ENCODE measurements at places on chromosomes 6 and 20.
A peak's percentile ranks its signal among the peaks of the same experiment; 100 is the strongest.

- DNase-seq = peak; percentile 5
Measured at GRCh38 chr20:6575912-6576401, 191.5 kb upstream of the BMP2 start.

DNA sequence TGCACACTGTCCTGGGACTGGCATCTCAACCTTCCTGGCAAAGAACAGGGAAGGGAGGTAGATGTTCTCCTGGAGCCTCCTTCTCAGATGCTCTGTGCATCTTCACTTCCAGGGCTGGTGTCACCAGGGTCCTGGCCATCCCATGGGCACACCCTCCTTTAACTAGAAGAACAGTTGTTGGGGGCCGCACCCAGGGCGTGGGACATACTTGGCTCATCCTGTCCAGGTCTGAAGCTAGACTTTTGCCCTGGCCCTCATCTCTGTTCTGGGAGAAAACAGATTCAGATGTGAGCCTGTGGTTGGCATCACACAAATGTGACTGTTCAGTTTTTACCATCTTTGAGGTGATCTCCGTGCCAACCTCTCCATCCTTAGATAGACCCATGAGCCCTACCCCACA, 41.6 kb downstream of the FOXC1 start:
- no peak for DNase-seq

DNA sequence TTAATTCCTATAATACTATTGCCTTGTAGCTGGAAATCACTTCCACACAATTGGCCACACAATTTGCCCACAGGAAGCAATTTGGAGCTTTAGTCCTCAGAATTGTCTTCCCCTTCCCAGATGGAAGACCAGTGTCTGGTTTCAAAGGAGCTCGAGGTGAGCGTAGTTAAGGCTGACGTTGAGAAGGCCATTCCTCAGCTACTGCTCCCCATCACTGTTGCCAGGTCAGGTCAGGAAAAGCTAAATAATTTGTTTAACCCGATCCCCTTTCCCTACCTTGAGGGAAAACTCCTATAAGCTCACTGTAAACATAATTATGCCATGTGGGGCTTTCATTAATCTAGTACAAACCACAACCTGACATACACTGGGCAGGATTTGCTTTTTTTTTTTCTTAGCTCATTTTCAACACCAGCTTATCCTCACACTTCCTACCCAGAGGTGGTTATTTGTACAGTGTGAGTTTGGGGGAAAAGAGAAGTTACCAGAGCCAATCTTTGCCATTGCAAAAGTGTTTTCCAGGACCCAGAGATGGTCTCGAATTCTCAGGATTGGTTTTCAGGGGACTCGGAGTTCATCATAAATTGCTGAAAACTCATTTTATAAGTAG, 242.7 kb downstream of the CLIC5 start:
- no peak for DNase-seq

GRCh38 chr20:23995905-23996666, 7.5 kb upstream of the GGTLC1 start:
- peak; percentile 35 for DNase-seq

- no peak for DNase-seq
Measured at GRCh38 chr6:127933852-127934840, 33.3 kb upstream of the THEMIS start.

DNA sequence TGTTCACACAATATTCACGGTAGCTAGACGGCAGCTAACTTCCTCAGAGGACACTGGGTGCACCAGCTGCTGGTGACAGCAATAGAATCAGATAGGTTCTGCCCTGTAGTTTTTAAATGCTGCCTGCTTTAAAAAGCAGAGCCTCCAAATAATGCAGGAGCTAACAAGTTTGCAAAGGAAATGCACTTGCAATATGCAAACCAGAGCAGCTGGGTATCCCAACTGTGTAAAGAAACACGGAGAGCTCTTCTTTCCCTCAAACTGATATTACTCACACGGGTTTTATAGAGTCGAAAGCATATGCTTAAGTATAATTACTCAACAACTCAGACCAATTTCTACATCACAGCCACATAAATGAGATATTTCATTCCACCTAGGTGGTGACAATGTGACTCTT, 432.7 kb downstream of the TFAP2A start:
- no peak for DNase-seq

DNA sequence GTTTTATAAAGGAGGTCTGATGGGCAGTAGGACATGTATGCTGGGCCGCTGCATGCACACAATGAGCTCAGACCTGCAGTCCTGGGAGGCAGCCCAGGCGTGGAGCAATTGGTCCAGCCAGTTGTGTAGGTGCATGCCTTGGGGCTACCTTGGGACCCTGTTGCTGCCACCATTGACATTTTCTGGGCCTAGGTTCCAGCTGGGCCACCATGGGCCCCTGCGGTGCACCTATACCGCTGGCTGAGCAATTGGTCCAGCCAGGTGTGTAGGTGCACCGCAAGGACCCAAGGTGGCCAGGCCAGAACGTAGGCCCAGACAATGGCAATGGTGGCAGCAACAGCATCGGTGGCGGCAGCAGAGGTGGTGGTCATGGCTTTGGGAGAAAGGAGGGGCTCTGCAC, 143.9 kb downstream of the PXDC1 start:
- DNase-seq = no peak

DNA sequence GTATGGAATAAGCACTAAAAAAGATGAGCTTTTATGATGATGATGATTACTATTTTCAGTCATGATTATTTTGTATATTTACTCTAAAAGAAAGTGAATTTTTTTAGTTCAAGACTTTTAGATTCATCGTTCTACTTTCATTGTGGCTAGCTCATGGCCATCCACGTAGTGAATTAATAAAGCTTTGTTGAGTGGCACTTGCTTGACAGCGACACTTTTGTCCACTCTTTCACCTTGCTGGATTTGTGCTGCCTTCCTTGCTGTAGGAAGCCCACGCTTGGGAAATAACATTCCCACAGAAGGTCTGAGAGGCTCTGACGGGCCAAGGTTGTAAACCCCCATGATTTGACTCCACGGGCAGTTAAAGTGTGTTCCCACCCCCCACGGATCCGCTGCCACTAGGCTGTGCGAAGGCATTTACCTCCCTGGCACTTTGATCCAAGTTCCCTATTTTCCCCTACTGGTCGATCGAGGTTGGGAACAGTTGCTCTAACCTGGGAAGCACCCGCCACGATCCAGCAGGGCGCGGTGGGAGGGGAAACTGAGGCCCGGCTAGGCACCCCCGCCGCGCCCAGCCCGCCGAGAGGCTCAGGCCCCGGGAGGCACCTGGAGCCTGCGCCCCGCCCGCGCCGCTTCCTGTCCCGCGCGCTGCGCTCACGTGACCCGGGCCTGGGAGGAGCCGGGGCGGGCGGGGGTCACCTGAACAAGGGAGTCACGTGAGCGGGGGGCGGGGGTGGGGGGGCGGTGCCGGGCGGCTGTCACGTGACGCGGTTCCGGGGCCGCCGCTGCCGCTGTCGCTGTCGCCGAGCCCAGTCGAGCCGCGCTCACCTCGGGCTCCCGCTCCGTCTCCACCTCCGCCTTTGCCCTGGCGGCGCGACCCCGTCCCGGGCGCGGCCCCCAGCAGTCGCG, at the start of gene IGF2R:
IGF2R (plus strand) TSS at position 788 of the 909 bp plus-strand sequence. CDS start 165 bp downstream, outside the sequence.
- peak; percentile 89 for DNase-seq

GRCh38 chr6:140980265-140980887, 1152.3 kb upstream of the GJE1 start:
- no peak for DNase-seq

GRCh38 chr6:139367810-139368351, 6.6 kb downstream of the CITED2 start:
- DNase-seq = peak; percentile 8

Data from EL (cell line).